ENCODE measurements at places on chromosomes 1 and 21. TPM values are rescaled to one million over a fixed set of nuclear protein-coding genes. Genes with fewer than 3 reads are reported as not detected.

The DPT gene
- not detected for total RNA-seq

The PDE9A gene
- not detected for total RNA-seq

The MTFR1L gene
- 27.6 TPM for total RNA-seq

The KIF14 gene
- total RNA-seq = 7.3 TPM

The TMEM52 gene
- total RNA-seq = 0.42 TPM

The DISP1 gene
- 2.1 TPM for total RNA-seq

The ROR1 gene
- 3.3 TPM for total RNA-seq

The LRRC71 gene
- 0.11 TPM for total RNA-seq

The TTLL7 gene
- total RNA-seq = 11.1 TPM

The DNALI1 gene
- 2.0 TPM for total RNA-seq

The PDZK1 gene
- 0.14 TPM for total RNA-seq

The TNFRSF9 gene
- 1.9 TPM for total RNA-seq

The KLHDC7A gene
- not detected for total RNA-seq

The CELA2B gene
- not detected for total RNA-seq

The LCA5L gene
- 0.21 TPM for total RNA-seq

The RXFP4 gene
- 0.14 TPM for total RNA-seq

The REN gene
- total RNA-seq = not detected

The MPL gene
- not detected for total RNA-seq

The C1QB gene
- not detected for total RNA-seq

The SPOCD1 gene
- total RNA-seq = 74.8 TPM
